ENCODE measurements at places on chromosomes 16 and 17.

GRCh38 chr17:29420128-29420527 lies 30.0 kb downstream of the TAOK1 start:
- DNase-seq = no peak

- DNase-seq = no peak
These were observed 317.0 kb downstream of the MAF start for GRCh38 chr16:79283578-79283977.

DNA sequence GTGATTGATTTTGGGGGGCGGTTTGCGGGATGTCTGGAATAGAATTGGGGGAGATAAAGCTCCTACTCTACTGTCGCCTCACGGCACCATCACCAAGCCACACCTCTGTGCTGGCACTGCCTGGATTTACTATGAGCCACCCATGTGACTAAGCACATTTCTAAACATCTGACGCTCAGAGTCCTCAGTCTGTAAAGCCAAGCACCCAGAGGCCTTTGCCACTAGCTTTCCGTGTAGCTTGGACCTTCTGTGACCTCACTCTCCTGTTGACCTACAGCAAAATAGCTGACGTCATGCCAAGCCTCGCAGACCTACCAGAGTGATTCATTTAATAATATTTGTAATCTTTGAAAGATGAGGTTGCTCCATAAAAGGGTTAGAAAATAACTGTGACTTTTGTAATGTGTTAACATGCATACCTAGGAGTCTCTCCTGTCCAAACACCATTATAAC lies 38.5 kb upstream of the MYOCD start:
- DNase-seq = peak; percentile 89

DNA sequence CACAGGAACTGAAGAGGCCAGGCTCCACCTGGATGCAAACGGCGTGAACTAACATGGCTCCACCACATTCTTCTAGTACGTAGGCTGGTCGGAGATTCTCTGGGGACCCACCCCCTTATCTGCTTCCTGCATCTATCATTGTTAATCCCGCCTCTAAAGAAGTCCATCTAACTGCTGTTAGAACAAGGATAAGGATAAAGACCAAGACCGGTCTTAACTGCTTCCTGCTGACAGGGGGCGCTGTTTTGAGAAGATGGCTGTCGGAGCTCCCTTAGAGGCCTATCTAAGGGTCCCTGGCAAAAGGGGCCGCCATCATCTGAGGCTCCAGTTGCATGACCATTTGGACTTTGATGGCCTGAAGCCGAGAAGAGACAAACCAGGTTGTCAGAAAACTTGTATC lies 25.8 kb upstream of the TNFSF12 start:
- DNase-seq = no peak

GRCh38 chr17:17636272-17636885 lies 44.9 kb upstream of the PEMT start:
- no peak for DNase-seq

DNA sequence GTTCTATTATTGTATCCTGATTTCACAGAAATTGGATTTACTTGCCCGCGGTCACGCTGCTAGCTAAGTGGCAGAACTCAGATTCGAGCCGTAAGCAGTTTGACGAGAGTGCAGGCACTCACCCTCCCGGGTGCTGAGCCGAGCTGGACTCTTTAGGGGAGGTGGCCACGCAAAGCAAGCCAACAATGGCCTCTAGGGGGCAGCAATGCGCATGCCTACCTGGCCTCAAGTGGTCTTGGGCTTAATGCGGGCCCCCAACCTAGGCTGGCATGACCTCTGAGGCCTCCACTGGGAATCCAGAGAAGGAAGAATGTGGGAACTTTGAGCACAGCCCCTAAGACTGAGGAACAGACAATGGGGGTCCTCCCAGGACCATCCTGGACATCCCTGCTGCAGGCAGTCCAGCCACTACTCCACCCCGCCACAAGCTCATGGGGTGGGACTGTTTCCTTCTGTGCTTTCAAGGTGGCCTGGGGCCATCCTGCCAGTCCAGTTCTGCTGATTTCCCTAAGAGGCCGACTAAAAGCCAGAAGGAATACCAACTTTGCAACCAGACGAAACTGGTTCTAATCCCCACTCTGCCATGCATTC lies 276.5 kb downstream of the XYLT1 start:
- DNase-seq = peak; percentile 24

- no peak for DNase-seq
These were observed 6.0 kb downstream of the TOM1L1 start for GRCh38 chr17:54906683-54907082.

- DNase-seq = no peak
These were observed 19.9 kb downstream of the RPH3AL start for GRCh38 chr17:332558-333322.

DNA sequence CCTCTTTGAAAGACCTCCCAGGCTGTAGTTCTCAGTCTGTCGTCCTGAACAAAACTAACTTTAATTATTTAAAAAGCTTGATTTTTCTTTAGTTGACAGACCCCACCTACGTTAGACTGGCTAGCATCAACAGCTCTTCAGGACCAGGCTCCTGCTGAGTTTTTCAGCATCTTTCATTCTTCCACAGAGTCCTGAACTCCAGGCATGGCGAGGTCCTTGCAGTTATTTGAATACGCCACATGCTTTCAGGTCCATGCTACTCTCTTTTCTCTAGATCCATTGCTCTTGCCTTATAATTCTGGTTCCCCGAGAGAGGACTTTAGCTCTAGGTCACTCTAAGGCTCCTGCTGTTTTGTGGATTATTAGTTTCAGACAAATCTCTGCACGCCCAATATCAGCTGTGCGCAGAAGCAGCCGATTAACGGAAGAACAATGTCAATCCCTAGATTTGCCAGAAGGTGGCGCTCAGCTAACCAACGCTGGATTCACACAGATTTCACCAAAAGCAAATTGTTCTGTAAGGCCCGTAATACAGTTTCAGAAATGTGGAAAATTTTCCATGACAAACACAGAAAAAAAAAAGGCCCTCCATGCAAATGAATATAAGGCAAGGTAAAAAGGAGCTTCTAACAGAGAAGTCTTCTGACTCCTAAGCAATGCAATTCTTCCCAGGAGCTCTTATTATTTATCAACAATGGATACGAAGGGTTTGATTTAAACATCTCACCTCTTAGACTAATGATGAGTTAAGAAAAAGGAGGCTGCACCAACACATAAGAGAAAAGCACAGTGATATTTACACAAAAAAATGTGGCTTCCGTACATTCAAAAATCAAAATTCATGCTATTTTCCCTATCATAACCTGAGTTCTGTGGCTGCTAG lies 33.5 kb upstream of the BCO1 start:
- peak; percentile 23 for DNase-seq

DNA sequence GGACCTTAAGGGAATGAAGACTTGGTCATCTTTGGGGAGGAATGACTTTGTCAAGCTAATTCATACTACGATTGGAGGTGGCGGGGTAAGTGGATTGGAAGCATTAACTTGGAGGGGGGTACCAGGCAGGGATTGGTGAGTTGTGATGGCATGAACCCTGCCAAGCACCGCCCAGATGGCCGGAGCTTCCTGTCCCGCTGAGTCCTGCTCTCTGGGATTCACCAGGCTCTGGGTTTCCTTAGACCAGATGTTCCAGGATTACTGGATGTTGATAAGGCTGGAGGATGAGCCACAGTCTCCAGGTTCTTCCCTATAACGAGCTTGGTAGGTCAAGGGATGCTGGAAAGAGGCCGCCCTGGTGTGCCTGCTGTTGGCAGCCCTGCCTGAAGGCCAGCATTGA lies 154.9 kb downstream of the SDK2 start:
- no peak for DNase-seq

GRCh38 chr17:66945147-66945835 lies 19.2 kb upstream of the CACNG4 start:
- DNase-seq = no peak

- no peak for DNase-seq
These were observed 58.2 kb upstream of the CBX4 start for GRCh38 chr17:79897243-79898063.

DNA sequence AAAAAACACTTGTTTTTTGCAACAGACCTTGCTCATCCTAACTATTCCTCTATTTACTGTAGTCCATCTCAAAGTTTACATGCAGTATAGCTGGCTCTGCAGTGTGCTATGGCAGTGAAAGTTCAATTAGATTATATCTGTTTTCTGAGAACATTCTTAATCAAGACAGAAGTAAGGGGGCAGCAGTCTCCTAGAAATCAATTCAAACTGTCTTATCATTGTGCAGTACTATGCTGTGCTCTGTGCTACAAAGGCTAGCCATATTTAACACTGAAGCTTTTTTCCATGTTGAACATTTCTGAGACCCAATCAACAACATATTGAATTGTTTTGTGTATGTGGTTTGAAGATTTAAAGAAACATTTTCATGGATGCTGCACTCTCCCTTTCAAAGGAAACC lies 11.4 kb downstream of the NETO2 start:
- DNase-seq = no peak

DNA sequence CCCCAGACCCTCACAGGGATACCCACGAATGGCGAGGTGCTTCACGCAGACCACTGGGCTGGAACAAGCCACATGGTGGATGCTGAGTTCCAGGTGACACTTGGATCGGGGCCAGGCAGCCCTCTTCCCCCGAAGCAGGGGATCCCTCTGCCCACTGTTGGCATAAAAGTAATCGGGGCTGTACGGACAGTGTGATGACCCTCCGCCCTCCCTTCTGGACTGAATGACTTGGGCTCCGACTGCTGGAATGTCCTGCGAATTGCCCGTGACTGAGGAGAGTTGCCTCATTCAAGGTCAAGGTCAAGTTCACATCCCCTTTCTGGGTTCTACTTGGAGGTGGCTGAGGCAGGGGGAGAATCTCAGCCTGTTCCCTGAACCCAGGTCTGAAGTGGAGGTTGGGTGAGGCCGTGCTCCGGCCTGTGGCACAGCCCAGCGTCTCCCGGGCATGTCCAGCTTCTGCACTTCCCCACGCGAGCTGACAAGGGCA lies 28.5 kb upstream of the CREBBP start:
- no peak for DNase-seq

GRCh38 chr16:5891296-5891695 lies 793.7 kb upstream of the EEF2KMT start:
- DNase-seq = no peak

DNA sequence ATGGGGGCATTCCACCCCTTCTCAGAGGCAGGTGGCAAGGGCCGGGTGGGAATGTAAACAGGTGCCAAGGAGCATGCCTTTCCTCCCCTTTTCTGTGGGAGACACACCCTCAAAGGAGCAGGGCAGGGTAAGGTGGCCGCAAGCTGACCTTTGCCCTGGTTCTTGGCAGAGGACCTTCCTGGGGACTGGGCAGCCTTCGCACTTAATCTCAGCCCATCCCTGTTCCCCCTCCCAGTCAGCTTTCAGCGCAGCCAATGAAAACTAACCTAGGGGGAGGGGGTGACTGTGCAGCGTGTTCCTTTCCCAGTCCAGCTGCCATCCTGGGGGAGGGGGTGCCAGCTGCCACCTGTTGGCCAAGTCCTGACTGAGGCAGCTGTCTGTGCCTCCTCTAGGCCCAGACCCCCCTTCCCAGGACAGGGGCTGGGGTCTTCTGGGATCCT lies 2.8 kb downstream of the TRAF4 start:
- DNase-seq = no peak

- no peak for DNase-seq
These were observed 372.3 kb downstream of the SEC14L1 start for GRCh38 chr17:77513045-77513444.

GRCh38 chr16:25868106-25868505 lies 176.3 kb downstream of the HS3ST4 start:
- no peak for DNase-seq

DNA sequence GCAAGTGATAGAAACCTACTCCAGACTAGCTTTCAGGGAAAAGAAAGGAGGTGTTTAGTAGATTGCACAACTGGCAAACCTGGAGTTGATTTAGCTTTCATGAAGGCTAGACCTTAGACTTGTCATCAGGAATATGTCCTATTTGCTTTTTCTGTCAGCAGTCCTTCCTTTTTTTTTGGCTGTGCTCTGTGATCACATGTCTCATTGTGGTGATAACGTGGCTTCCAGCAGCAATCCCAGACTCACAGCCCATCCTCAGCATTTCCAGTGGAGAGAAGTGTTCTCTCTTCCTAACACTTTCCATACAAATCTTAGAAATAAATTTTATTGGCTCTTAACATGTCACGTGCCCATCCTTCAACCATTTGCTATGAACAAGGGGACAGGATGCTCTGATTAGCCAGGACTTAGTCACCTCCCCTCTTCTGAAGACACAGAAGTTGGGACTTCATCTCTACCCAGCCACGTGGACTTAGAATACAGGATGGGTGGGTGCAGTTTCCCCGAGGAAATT lies 74.7 kb downstream of the CDH13 start:
- no peak for DNase-seq

DNA sequence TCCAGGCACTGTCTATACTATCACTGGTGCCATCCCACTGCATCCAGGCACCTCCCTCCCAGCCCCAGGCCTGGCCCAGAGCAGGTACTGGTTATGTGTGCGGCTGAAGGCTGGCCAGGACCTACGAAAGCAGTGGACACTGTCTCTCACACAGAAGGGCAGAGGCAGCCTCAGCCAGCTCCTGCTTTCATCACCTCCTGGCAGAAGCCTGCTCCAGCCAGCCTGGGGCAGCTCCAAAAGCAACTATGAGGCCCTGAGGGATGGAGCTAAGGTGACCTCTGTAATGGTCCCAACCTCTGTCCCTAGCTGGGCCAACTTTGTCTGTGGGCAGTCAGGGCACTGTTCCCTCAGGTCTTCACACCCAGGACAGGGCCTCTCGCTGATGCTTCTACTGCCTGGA lies 18.8 kb downstream of the HSD11B2 start:
- no peak for DNase-seq

DNA sequence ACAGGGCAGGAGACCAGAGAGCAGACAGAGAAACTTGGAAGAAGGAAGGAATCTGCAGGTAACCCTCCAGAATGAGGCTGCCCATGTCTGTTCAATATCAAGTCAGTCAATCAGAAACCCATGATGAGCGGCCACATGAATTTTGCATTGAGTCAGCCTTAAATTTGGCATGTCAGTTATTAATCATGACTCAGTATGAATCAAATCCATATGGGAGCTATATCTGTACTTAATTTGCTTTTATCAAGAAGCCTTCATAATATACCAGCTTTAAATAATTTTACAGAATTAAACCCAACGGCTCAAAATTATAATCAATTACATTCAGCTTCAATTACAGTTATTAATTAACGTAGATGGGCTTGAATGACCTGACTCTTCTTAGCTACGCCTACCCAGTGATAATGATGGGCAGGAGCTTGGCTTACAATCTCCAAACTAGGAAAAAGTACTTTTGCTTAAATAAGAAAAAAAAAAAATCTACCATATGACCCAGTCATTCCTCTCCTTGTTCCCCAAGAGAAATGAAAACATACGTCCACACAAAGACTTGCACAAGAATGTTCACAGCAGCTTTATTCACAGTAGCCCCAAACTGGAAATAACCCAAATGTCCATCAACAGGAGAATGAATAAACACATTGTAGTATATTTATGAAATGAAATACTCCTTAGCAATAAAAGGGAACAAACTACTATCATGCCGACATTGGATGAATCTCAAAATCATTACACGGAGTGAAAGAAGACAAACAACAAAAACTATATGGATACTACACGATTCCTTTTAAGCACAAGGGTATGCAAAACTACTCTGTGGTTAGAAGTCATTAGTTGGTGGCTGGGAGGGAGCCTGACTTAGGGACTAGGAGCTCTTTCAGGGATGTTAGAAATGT lies 48.6 kb downstream of the SLC39A11 start:
- no peak for DNase-seq
